ENCODE measurements at places on chromosomes 6 and 20. TPM values are rescaled to one million over a fixed set of nuclear protein-coding genes. Genes with fewer than 3 reads are reported as not detected.

DNA sequence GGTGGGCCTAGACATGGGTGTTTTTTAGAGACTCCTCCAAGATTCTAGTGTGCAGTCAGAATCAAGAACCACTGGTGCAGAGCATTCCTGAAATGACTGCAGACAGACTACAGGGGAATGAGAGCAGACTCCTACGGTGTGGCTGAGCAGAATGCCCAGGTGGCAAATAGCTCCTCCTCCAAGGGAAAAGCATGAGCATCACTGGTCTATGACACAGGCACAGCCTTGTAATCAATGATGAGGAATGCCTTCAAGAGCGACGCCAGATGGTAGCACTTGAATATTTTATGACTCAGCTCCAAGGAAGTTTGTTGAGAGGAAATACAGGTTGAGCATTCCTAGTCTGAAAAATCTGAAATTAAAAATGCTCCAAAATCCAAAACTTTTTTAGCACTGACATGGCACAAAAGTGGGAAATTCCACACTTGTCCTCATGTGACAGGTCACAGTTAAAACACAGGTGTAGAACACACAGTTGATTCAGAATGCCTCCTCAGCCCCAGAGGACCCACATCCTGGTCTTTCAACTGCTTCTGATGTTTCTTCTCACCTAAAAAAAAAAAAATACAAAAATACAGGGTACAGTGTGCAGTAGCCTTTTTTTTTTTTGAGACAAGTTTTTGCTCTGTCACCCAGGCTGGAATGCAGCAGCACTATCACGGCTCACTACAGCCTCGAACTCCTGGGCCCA is 10.6 kb upstream of the FAM8A1 start:
- no peak for DNase-seq

DNA sequence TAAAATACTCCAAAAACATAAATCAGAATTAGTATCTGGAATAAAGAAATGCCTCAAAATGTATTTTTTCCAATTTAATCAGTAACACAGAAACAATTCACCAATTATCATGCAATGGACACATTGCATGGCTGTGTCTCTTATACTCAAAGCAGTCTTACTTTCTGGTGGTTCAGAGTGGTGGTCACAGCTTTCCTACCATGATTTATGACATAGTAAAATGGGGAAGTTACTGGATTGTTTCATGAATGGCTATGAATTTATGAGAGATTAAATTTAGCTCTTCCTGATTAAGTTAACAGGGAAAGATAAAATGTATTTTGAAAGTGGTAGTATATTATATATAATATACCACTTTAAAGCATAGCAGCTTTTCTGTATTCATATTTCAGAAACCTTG is 331.5 kb upstream of the MAP3K7 start:
- no peak for DNase-seq

GRCh38 chr20:4451487-4452081 is 270.1 kb upstream of the PRND start:
- no peak for DNase-seq

GRCh38 chr20:52500157-52500556 is 308.6 kb upstream of the ZFP64 start:
- DNase-seq, result no peak

DNA sequence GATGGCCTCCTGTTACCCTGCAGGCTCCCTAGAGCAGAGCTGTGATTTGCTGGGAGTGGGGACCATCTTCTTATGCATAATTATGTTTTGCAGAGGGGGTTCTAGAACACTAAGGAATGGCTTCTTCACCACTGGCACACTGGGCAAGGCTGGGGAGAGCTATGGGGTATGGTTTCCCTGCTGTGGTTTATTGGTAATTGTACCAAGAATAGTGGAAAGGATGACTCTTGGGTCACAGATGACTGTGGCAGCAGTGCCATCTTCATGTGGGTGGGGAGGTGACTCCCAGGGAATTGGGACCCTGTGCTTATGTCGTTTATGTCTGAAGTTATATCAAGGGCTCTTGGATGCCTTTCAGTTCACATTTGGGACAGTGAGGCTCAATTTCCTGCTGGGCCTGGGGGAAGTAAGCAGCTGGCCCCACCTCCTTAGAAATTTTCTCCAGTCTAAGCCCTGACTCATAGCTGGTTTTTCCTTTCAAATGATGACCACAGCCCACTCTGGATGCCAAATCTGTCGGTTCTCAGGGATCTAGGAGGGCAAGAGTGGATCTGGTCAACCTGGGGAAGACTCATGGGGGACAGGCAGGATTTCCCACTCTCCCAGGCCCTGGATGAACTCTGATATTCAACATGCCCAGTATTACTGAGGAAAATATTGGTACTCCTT is 230.8 kb downstream of the LRFN2 start:
- DNase-seq, result no peak

Gene RAET1G
- 1.1 TPM for total RNA-seq

Gene IPCEF1
- 0.99 TPM for total RNA-seq

DNA sequence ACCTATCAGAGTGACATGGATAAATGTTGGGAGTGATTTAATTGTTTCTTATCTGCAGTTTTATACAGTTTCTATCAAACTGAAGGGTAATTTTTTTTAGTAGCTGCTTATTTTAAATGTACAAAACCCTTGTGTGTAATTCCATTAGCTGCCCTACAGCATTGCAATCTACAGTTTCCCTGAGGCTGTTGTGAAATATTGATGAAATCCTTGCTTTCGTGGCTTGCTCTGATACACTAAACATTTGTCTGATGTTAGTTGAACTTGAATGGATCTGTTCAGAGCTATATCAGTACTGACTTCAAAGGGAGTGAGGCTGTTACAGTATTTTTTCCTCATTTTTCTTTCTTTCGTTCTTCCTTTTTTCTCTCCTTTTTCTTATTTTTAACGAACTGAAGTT is 255.4 kb downstream of the TSHZ2 start:
- DNase-seq, result no peak

- no peak for DNase-seq
These were observed 9.7 kb downstream of the MOCS3 start for GRCh38 chr20:50968289-50968688.

Gene RIPOR3
- total RNA-seq, result 3.3 TPM

GRCh38 chr6:35179901-35180535 is 33.7 kb upstream of the SCUBE3 start:
- no peak for DNase-seq

Gene HAO1
- not detected for total RNA-seq

Gene OOEP
- total RNA-seq, result not detected

- no peak for DNase-seq
These were observed 44.3 kb downstream of the TOP1 start for GRCh38 chr20:41072915-41073314.

Gene FAM209B
- not detected for total RNA-seq

DNA sequence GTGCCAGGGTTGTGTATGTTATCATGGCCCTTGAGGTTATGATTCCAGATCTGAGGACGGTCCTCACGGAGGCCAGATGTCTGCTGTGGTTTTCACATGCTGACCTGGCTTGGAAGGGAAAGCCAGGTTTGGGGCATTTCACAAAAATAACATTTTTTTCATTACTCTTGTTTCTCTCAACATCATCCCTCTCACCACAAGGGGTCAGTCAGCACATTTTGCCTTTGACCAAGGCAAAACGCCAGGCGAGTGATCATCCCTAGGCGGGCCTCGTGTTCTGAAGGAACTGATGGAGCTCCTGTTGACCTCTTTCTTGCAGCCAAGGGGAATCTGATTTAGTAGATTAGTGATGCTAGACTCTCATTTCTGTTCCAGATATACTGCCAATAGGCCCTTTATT is 133.5 kb downstream of the TBC1D7 start:
- peak; percentile 53 for DNase-seq

- DNase-seq, result no peak
These were observed 1.6 kb downstream of the DNAAF9 start for GRCh38 chr20:3405696-3406358.

GRCh38 chr6:14513496-14514393 is 396.2 kb downstream of the CD83 start:
- DNase-seq, result no peak

DNA sequence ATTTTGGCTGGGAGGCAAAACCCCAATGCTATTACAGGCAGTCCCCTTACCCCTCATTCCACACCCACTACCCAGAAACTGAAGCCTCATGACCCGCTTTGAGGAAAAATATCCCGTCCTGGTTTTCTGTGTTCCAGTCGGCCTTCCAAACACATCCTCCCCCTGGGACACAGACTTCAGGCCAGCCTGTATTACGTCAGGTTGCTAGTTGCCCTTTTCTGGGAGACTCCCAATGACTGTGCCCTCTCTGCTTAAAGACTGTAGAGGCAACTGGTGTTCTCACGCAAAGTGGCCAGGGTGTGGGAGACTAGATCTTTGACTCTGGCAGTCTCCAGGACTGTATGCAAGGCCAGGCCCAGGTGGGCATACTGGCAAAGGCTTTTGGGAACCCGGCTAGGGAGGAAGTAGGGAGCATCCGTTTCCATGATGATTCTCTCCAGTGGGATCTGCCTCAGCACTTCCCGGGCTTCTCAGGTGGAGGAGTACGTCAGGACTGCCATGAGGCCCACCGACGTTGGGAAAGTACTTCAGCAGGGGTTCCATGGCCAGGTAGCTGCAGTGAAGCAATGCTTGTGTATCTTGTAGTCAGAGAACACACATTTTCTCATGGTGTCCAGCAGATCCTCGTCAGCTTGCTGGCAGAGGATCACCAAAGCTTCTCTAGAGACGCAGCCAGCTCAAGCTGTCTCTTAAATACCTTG is 34.9 kb downstream of the DYNLT1 start:
- no peak for DNase-seq

DNA sequence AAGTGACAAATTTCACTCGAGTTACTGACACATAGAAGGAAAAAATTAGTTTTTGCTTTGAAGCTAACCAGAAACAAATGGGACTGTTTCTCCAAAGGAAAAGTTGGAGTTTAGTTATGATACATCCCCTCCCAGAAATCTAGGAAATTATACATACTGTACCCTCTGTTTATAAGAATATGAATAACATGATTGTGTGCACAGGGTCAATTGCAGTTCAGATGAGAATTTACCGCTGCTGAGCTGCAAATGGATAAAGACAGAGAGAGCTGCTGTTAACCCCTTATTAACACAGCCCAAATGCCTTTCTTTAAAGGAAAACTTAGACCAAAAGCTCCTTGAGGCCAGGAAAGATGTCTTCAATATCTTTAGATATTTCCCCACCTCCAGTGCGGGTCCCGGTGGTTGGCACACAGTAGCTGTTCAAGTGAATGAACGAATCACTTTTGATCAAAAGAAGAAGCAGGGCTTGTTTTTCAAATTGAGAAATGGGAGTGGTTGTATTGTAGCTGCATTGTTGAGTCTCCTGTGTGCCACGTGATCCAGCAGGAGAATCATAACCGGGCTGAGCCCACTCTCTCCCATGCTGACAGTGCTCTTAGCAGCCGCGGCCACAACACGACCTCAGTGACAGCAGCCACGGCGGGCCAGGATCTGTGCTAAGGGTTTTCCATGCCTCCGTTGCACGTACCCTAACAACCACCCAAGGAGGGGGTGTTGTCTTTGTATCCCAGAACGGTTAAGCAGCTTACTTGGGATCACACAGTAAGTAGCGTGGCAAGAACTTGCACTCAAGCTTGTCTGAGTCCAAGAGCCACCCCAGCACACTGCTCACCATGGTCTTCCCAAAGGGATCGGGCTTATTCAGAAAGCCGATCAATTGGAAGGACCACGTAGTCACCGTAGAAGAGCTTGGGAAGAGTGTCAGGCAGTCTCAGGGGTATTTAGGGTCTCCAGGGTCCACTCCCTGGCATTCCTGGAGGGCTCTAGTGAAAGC is 53.5 kb upstream of the BMP6 start:
- no peak for DNase-seq

- no peak for DNase-seq
These were observed 1459.9 kb downstream of the GRIK2 start for GRCh38 chr6:102853249-102853955.

DNA sequence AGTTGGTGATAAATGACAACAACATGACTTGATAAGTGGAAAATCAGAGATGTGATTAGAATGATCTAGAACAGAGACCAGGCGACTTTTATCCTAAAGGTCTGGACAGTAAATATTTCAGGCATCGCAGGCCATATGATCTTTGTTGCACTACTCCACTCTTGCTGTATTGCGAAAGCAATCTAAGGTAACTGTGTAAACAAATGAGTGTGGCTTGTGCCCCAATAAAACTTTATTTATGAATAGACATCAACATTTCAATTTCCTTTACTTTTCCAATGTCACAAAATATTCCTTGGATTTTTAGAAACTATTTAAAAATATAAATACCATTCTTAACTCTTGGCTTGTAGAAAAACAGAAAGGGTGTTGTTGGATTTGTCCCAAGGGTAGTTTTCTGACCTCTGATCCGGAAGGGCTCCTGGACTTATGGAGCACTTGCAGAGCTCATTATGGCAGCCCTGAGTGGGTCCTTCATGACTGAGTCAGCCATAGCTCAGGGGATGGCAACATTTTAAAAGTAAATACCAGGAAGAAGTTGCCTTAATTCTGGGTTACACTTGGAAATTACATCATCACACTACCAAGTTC is 34.5 kb downstream of the IL20RA start:
- no peak for DNase-seq

Gene VIP
- total RNA-seq, result not detected

Gene WFDC5
- total RNA-seq, result not detected

DNA sequence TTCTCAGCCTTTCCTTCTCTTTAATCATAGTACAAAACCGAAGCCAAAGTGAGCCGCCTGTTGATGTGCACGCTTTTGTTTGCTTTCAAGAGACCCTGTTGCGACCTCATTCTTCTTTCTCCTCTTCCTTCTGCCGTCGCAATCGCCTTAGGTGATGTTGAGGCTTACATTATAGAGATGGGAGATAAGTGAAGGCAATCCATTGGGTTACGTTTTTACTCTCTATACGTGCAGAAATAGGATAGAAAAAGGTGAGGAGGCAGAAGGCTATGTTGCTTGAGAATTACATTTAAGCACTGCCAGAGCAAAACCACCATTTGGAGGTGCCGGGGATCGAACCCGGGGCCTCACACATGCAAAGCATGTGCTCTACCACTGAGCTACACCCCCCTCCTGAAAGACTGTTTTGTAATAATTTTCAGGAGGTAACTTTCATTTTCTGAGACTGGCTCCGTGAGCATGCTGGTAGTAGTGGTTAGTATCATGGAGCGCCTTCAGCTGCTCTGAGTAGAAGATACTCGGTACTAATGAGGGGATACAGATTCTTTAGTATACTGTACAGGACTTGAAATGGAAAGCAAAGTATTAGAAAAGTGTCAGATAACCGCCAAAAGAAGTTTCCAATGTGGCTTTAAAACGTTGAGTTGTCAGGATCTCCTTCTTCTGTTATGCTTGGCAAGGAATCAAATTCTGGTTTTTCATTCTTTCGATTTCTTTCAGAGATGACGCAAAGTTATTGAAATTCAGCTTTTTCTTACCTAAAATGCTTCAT is 165.6 kb downstream of the TRIM27 start:
- DNase-seq, result no peak

GRCh38 chr6:1554141-1554475 is 55.6 kb upstream of the FOXC1 start:
- DNase-seq, result no peak

Data from left cardiac atrium (tissue), 4 donors.